ENCODE measurements at places on chromosomes 2 and 18.

DNA sequence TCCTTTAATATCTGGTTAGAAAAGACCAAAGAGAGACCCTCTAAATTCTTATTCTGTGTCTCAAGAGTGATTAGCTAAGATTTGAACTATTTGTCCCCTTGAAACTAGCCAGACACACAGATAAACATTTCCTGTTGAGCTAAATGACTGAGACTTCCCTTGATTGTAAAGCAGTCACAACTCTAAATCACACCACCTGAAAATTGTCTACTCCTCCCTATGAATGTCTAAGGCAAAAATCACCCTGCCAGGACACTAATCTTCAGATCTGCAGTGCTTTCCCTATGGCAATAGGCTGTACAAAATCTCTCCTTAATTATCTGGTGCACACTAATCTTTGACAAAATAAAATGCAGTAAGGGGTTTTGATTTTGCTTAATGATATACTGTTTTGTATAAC, 200.5 kb upstream of the GULP1 start:
- no peaks in the 10 kb centered on the region for H3K4me1 ChIP-seq
- H3K27me3 ChIP-seq: no peaks in the 10 kb centered on the region
- no peak overlapping the region for H3K27ac ChIP-seq
- H3K4me3 ChIP-seq: no peak overlapping the region

- H3K4me3 ChIP-seq: no peak overlapping the region
- no peaks in the 10 kb centered on the region for H3K4me1 ChIP-seq
- no peak overlapping the region for H3K27ac ChIP-seq
- H3K27me3 ChIP-seq: no peaks in the 10 kb centered on the region
Observed at GRCh38 chr2:117523267-117523666, 291.2 kb upstream of the DDX18 start.

- no peak overlapping the region for H3K4me3 ChIP-seq
- H3K27ac ChIP-seq: no peak overlapping the region
- no peaks in the 10 kb centered on the region for H3K27me3 ChIP-seq
- H3K4me1 ChIP-seq: no peaks in the 10 kb centered on the region
- DNase-seq: no peak
Observed at GRCh38 chr2:179685146-179685545, 176.3 kb downstream of the ZNF385B start.

GRCh38 chr2:195212586-195212985, 444.4 kb upstream of the SLC39A10 start:
- H3K4me1 ChIP-seq: no peaks in the 10 kb centered on the region
- no peaks in the 10 kb centered on the region for H3K36me3 ChIP-seq
- H3K4me3 ChIP-seq: no peak overlapping the region
- no peak for DNase-seq

- H3K27ac ChIP-seq: no peak overlapping the region
- DNase-seq: no peak
- no peaks in the 10 kb centered on the region for H3K36me3 ChIP-seq
- no peaks in the 10 kb centered on the region for H3K4me1 ChIP-seq
Observed at GRCh38 chr2:68031542-68032160, 31.2 kb downstream of the C1D start.

GRCh38 chr2:234661175-234661574, 164.3 kb upstream of the ARL4C start:
- DNase-seq: no peak
- no peaks in the 10 kb centered on the region for H3K4me1 ChIP-seq

Measured in T-helper 2 cell treated with Interferon-gamma antibody and Interleukin-4, amounts not matched to agents 5 μg/mL and 100 μg/mL, for 36 hours (primary cell).